NCI-H460 (cell line): ENCODE measurements at places on chromosomes 1 and 21. TPM values are rescaled to one million over a fixed set of nuclear protein-coding genes. Genes with fewer than 3 reads are reported as not detected.

Gene UBXN10
- not detected in 2 replicates for total RNA-seq

Gene TCP10L
- 0.84 TPM in 1 of 2 replicates, not detected in the other for total RNA-seq

Gene IFNLR1
- 2.6 and 3.2 TPM in 2 replicates for total RNA-seq

Gene TMEM52
- 2.8 and 3.6 TPM in 2 replicates for total RNA-seq

Gene ZC3H12A
- total RNA-seq = 12.3 and 12.9 TPM in 2 replicates

Gene TEDDM1
- not detected in 2 replicates for total RNA-seq

Gene TRIM45
- total RNA-seq = 2.4 and 2.9 TPM in 2 replicates

Gene OTUD7B
- 18.9 TPM in 2 replicates for total RNA-seq

Gene OR6N1
- total RNA-seq = not detected in 2 replicates

Gene NHLH1
- 0.27 TPM in 1 of 2 replicates, not detected in the other for total RNA-seq

Gene FAM72B
- total RNA-seq = 17.3 and 18.0 TPM in 2 replicates

Gene SPATA46
- total RNA-seq = not detected in 2 replicates

Gene EVI5
- 20.5 and 25.3 TPM in 2 replicates for total RNA-seq

Gene GMEB1
- total RNA-seq = 5.6 and 7.0 TPM in 2 replicates

Gene HSD3B1
- total RNA-seq = not detected in 2 replicates

Gene MX2
- 0.42 and 1.3 TPM in 2 replicates for total RNA-seq

Gene NBPF8
- 7.5 and 7.9 TPM in 2 replicates for total RNA-seq

Gene OR2T12
- total RNA-seq = not detected in 2 replicates

Gene FCGR2B
- total RNA-seq = not detected in 2 replicates

Gene AKNAD1
- total RNA-seq = 0.75 and 1.5 TPM in 2 replicates

Gene FGGY
- total RNA-seq = 5.9 and 6.3 TPM in 2 replicates

Gene HEYL
- total RNA-seq = 0.66 and 0.77 TPM in 2 replicates

Gene TAL1
- total RNA-seq = 0.12 TPM in 1 of 2 replicates, not detected in the other

Gene IL23R
- total RNA-seq = not detected in 2 replicates

Gene NBPF11
- 6.0 and 6.7 TPM in 2 replicates for total RNA-seq

Gene LAMB3
- total RNA-seq = 19.1 and 19.7 TPM in 2 replicates

Gene TNNT2
- not detected in 2 replicates for total RNA-seq

Gene BLACAT1
- total RNA-seq = not detected in 2 replicates

Gene RGS18
- not detected in 2 replicates for total RNA-seq

Gene FCMR
- not detected in 2 replicates for total RNA-seq

Gene OLFML3
- total RNA-seq = 0.40 and 0.45 TPM in 2 replicates

Gene KTI12
- total RNA-seq = 5.9 and 8.4 TPM in 2 replicates

Gene EFNA4
- total RNA-seq = 12.1 TPM in 2 replicates

Gene PAQR6
- total RNA-seq = 1.4 and 2.5 TPM in 2 replicates

Gene PLXNA2
- total RNA-seq = 5.4 and 6.5 TPM in 2 replicates
